ENCODE measurements at places on chromosomes 5 and 9. TPM values are rescaled to one million over a fixed set of nuclear protein-coding genes. Genes with fewer than 3 reads are reported as not detected.

DNA sequence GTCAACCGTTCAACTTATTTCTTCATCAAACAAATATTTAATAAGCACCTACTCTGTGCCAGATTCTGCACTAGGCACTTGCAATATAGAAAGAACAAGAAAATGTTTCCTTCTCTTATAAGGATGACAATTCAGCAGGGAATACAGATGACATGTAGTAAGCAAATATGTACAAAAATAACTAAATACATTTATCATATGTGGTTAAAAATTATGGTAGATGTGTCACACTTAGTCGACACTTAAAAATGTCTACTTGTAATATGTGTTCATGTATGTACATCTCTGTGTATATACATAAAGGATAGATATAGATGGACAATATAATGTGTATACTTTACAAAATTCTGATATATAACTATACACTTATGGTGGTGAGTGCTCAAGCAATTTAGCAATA is 417.0 kb upstream of the MEF2C start:
- no peak for DNase-seq

The GDF9 gene
- 0.09 TPM for total RNA-seq

- no peak for DNase-seq
Measured at GRCh38 chr9:92882276-92882675, 4.4 kb upstream of the ZNF484 start.

DNA sequence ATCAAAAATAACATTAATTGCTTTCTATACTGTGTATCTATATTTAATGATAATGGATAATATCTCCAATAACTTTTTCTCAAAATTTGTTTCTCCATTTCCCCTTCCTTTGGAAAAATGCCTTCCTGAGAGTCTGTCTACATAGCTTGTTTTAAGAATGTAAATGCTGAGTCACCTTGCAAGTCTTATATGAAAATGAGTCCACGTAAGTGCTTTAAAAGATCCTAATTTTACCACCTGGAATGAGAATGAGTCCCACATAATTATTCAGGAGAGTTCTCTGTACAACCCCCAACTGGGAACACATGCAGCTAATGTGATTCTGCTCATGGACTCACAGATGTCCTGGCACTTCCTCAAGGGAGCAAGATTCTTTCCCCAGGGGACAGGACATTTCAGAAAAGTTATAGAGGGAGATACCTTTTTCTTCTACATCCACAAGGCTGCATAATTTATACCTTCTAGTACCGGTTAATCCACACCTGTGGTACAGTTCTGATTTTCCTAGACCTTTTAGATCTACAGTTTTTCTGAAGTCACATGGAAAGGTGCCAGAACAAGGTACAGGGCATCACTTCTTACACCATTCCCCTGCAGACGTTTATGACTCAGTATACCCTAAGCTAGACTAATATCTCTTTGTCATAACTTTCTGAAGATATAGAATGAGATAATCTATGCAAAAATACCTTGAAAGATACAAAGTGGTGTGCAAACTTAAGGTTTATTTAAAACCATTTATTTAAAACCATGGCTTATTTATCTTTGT is 314.1 kb downstream of the CETN3 start:
- DNase-seq, result no peak

- DNase-seq, result peak; percentile 67
Measured at GRCh38 chr9:124852829-124853531, at the start of gene WDR38. Gene WDR38 (plus strand): TSS chr9:124853460. CDS start chr9:124853532, 72 bp downstream.

The STING1 gene
- total RNA-seq, result 59.1 TPM

The HK3 gene
- 4.7 TPM for total RNA-seq

- no peak for DNase-seq
Measured at GRCh38 chr9:137749511-137749910, 128.1 kb upstream of the CACNA1B start.

DNA sequence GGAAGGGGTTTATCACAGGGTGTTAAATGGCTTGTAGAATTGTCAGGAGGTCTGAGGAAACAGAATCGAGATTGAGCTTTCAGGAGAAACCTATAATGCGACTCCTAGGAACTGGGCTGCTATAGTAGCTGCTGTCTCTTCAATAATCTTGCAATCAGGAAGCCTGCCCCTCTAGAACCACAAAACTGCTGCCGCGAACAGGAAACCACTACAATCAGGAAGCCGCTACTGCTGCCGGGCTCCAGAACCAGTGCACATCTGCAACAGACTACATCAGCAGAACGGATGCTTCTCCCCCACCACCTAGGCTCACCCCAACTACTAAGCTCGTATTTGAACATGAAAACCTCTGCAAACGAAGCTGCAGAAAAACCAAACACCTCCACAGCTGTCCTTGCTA is 31.6 kb downstream of the TNFSF8 start:
- no peak for DNase-seq

DNA sequence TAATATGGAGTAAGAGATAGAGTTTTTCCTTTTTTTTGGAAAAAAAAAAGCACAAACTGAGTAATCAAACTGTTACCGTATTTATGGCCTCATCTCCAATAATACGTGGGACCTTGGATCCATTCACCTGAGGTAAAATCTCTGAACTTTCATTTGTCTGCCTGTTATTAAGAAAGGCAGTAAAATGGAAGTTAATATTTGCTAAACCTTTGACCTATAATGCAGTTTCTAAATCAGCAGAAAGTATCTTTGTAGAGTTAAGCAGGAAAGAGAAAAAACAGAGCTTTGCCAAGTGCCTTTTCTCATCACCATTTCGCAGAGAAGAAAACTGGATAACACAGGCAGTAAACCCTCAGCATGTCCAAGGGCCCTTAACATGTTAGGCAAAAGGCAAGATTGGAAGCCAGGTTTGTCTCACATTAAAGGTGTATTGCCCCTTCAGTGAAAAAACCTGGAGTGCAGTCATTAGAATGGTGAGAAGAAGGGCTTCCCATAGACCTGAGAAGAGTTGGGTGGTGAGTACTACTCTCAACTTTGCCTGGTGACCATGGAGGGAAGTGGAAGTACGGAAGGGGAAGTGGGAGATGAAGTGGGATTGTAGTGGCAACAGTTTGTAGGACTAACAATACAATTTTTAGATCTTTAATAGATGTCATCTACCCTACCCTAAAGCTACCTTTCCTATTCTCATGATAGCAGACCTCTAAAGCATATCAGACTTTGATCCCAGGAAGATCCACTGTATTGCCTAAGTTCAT is 65.4 kb upstream of the GRAMD2B start:
- no peak for DNase-seq

All from prostate gland (tissue), 2 donors.